Activated CD4-positive, alpha-beta T cell treated with anti-CD3 and anti-CD28 coated beads, Interleukin-10, Interleukin-2, amounts not matched to agents 100 ng/mL and 50 ng/mL, durations not matched to agents 16 hours and 8 hours (primary cell): ENCODE measurements at places on chromosomes 6 and 20.

GRCh38 chr6:87066449-87067333 lies 28.2 kb downstream of the CGA start:
- DNase-seq: peak; percentile 59

- DNase-seq: no peak
These were observed 5.1 kb upstream of the LAMP5 start for GRCh38 chr20:9509246-9509645.

DNA sequence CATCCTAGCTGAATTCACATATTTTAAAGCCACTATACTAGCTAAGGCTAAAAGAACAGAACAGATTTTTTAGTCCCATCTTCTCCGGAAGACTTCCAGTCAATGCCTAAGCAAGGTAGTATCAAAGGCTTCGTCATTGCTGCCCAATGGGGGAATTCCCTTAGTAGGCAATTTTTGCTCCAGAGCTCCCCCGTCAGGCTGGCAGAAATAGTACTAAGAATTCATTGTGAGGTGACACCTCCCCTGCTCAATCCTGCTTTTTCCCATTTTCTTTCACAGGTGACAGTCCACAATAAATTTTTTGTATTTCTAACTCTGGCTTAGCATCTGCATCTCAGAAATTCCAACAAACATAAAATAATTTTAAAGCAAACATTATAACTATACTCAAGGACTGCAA lies 52.8 kb upstream of the SRSF6 start:
- peak; percentile 49 for DNase-seq

DNA sequence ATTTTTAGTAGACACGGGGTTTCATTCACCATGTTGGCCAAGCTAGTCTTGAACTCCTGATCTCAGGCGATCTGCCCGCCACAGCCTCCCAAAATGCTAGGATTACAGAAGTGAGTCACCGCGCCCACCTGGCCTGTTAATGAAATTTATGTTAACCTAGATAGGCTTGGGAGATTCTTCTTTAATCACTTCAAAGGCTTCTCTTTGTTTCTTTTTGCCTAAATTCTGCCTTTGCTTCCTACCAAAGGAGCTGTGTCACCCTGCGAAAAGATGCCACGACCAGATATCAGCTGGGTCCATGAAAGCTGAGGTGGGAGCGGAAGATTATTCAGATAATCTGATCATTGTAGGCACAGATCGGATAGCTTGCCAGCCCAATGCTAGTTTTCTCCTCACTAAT lies 75.3 kb downstream of the GMPR start:
- no peak for DNase-seq

GRCh38 chr6:128499079-128499731 lies 21.2 kb downstream of the PTPRK start:
- no peak for DNase-seq

DNA sequence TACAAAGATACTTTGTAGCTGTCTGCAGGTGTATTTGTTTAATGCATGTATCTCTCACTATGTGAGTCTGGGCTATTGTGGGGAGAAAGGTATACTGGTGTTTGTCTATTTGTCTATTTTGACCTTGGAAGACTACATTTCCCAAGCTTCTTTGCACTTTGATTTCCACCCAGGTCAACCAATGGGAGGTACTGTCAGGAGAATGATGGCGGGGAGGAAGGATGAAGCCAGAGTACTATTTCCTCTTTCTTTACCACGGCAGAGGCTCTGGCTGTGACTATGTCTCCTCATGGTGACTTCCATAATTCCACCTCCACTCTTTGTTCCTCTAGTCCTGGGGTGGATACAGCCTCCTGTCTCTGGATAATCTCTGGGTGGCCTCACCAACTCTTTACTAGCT lies 23.1 kb downstream of the LBP start:
- DNase-seq: no peak

- no peak for DNase-seq
These were observed 6.0 kb downstream of the PPIL6 start for GRCh38 chr6:109434456-109434855.

DNA sequence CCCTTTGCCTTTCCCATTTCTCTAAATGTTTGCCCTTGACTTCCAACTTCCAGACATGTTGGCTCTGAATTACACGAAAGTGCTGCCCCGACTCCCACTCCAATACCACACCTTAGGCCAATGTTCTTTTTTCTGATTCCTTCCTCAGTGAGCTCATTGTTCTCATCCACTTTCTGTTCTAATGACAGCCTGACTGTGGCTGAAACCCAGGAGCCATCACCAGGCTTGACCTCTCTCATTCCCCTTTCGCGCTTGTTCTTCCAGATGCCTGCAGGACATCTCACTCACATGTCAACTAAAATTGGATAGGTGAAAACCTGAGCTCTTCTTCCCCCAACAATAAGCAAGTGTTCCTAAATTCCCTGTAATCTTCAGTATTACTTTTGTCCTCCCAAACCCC lies 40.4 kb downstream of the PTPRK start:
- no peak for DNase-seq

DNA sequence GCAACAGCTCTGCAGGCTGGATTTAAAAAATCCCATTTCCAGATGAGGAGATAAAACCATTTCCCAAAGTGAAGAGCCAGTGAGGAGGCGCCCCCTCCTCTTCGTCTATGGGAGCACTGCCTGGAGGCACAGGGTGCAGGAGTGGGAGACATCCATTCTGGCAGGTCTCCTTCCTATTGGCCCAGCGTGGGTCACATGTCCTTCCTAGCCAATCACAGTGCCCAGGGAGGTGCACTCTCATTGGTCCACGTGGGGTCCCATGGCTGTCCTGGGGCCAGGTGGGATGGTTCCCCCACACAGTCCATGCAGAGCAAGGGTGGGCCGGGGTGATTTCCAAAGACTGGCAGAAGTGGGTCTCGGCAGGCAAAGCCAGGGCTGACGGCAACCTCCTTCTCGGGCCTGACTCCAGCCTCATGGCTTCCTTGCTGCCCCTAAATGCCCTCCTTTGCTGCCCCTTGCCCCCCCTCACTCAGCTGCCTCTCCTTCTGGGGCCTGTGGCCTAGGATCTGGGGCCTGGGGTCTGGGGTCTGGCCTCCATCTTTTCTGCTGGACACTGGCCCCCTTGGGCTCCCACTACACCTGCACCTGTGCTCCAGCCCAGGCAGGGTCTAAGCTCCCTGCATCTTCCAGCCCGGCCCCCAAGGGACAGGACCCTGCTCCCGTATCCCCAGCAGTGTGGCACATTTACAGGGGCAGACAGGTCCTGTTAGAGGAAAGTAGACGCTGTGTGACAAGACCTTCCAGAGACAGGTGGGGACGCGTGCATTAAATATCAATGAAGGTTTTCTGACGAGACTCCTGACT lies 231.7 kb downstream of the TAF4 start:
- no peak for DNase-seq

- DNase-seq: no peak
These were observed 139.9 kb downstream of the CDH4 start for GRCh38 chr20:61391812-61392520.

- no peak for DNase-seq
These were observed 162.8 kb downstream of the TENT5A start for GRCh38 chr6:81589465-81590313.

DNA sequence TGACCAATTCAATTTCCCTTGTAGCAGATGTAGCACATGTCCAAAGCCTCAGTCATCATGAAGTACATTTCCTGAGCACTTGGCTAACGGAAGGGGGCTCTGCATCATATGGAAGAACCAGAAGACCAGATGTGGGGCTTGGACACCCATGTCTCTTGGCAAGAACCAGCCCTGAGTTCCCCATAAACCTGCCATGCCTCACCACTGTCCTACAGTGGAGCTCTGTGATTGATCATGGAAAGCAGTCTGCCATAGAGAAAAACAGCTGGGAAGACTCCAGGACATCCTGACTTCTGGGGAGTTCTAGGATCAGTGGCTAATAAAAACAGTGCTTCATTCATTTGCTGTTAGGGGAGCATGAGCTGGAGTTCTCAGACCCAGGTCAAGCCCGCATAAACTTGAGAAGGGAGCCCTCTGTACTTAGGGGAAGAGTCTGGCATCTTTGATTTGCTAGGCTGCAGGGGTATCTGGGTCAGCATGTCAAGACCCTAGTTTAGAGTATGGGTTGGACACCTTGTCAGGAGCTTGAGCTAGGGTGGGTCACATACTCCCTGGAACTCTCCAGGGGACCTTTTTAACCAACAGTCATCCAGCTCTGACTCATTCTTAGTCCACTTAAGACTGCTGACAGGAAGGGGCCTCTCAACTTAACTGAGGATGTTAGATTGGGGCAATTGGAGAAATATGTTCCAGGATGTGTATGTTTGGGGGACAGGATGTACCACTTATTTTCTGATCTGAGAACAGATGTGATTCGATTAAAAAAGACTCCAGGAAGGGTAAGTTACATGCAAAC lies 26.3 kb upstream of the TRAM2 start:
- DNase-seq: peak; percentile 33

- DNase-seq: no peak
These were observed 121.2 kb downstream of the GFRAL start for GRCh38 chr6:55448451-55448850.

DNA sequence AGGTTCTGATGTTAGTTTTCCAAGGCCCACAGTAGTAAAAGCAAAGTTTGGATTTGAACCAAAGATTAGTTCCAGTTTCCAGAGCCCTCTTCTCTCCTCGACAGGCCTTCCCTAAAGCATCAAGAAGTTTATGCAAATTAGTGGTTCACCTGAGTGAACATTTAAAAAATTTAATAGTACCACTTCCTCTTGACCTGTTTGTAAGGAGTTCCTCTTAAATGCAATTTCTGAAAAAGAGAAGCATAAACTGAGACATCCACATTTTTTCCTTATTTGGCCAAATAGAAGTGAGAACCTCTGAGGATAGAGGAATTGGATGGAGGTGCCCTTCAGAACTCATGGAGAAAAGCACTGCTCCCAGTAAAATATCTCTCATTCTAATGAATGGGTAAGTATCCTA lies 1.2 kb upstream of the DSE start:
- DNase-seq: no peak

DNA sequence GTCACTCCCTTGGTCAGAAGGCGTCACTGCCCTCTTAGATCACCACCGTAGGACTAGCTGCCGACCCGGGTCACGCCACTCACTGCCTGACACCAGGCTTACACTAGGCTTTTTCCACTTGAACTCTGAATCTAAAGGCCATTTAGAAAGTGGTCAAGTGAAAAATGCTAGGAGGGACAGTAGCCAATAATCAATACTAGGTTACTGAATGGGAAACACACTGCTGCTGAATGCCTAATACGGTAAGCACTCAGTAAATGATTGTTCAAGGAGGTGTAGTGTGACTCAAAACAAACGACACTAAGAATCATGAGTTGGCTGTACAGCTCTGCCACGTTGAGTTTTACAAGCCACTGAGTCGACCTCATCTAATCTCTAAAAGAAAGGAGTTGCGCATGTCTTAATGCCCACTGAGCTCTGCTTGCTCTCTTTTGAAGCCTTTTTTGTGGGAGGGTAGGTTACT lies 760 bp upstream of the IBTK start:
- DNase-seq: peak; percentile 57

DNA sequence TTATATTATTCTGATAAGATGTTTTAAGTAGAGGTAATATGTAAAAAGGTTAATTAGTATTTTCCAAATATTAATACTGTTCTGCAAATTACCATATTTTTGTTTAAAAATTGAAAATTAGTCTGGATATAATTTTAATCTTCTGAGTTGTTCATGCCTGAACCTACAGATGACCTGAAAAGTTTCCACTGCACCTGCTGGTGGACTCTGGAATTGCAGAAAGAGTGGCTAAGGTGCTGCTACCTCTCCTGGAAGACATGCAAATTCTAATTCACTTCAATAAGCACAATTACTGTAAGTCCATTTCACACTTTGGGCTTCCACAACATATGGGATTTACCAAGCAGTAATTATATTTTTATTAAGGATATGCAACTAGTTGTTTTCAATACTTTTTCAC lies 77.7 kb upstream of the OLIG3 start:
- peak; percentile 58 for DNase-seq

DNA sequence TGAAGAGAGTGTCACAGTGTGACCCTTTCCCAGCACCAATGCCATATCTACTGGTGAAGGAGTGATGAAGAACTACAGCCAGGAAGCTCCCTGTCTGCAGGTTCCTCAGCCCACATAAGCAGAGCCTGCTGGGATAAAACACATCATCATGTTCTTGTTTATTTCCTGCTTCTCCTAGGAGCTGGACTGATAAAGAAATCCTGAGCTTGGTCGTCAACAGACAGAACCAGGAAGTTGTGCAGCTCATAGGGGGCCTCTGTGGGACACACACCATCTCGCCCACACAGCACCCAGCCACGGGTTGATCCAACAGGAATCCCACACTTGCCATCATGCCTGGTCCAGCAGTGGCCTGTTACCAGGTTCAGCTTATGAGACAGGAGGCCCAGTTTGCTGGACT lies 2.8 kb upstream of the CSTL1 start:
- no peak for DNase-seq

DNA sequence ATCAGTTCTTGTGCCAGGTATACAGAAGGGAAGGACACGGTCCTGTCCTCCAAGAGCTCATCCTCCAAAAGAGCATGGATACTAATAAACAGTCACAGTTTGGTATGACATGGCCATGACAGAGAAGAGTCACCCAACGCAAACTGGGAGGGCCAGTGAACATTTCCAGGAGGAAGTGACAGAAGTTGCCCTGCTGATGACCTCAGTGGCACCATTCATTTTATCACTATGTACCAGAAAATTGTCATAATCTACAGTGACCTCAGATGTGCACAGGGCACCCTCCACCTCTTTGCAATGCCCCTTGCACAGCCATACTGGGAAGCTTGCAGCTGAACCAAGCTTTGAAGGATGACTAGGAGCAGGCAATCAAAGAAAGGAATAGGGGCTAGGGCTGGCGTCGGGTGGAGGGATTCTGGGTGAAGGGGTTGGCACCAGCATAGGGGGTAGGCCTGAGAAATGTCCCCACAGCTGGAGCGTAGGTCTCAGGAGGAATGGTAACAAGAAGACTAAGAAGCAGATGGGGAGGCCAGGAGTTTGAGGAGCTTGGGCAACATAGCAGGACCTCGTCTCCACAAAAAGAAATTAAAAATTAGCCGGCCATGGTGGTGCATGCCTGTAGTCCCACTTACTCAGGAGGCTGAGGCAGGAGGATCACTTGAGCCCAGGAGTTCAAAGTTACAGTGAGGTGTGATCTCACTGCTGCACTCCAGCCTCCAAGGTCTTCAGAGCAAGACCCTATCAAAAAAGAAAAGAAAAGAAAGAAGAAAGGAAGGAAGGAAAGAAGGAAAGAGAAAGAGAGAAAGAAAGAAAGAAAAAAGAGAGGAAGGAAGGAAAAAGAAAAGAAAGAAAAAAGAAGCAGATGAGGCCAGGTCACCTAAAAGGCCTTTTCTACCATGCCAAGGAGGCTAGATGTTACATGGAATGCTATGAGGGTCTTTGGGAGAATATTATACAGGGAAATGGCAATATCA lies 65.3 kb upstream of the SNX9 start:
- DNase-seq: no peak

DNA sequence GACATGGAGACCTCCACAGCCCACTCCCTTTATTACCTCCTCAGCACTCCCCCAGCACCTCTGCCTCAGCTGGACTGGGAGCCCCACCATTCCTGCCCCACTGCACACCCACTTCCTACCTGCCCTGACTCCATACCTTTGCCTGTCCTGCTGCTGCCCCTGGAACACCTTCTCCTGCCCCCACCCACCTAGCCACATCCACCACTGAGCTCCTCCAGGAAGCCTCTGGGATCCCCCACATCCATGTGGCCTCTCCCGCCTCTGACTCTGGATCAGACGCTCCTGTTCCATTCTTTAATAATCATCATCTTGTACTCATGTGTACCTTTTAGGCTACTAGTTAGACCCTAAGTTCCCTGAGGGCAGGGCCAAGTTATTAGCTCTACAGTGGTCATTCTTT lies 2.2 kb upstream of the SDCBP2 start:
- no peak for DNase-seq

- DNase-seq: no peak
These were observed 17.2 kb downstream of the CTNNBL1 start for GRCh38 chr20:37711001-37711400.
